ENCODE measurements at places on chromosomes 12 and 14.

- DNase-seq = no peak
Observed at GRCh38 chr14:32468955-32469354, 139.9 kb downstream of the AKAP6 start.

- no peak for DNase-seq
Observed at GRCh38 chr12:93016752-93017350, 87.8 kb upstream of the EEA1 start.

GRCh38 chr12:7431993-7432685, 11.8 kb downstream of the CD163L1 start:
- DNase-seq = no peak

DNA sequence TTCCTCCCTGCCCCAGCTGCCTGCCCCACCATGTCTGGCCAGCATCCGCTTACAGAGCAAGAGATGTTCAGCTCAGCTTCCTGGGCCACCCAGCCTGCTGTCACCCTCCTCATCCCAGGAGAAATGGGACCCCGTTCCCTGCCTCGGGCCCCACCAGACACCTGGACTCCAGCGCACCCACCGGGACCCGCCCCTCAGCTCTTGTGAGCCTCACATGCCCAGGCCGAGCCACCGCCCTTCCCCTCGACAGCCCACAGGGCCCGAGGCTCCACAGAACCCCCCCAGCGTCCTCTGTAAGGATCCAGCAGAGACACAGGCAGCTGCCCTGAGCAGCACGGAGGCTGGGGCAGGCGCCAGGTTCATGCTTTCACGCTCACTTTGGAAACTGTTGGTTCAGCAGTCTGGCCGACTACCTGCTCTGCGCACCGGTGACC, 18.4 kb upstream of the C14orf180 start:
- no peak for DNase-seq

- DNase-seq = no peak
Observed at GRCh38 chr12:109308534-109309380, at the start of gene FOXN4. Gene FOXN4 (minus strand): TSS chr12:109309284. CDS start chr12:109308321, 963 bp downstream.

DNA sequence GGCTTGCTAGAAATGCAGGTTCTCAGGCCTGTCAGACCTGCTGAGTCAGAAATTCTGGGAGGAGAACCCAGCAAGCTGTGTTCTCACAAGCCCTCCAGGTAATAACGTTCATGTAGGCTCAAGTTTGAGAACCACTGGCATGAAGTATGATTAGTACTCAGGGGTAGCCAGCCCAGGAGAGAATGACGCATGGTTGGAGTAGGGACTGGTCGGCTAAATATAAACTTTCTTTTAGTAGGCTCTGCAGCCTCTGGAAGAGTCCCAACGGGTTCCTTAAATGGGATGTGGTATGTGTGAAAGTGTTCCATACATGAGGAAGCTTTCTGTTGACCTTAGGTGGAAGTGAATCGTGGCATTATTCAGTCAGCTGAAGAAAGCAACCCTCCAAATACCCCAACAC, 209.3 kb downstream of the SLC41A2 start:
- no peak for DNase-seq

- DNase-seq = no peak
Observed at GRCh38 chr12:21683115-21683514, 25.5 kb upstream of the LDHB start.

DNA sequence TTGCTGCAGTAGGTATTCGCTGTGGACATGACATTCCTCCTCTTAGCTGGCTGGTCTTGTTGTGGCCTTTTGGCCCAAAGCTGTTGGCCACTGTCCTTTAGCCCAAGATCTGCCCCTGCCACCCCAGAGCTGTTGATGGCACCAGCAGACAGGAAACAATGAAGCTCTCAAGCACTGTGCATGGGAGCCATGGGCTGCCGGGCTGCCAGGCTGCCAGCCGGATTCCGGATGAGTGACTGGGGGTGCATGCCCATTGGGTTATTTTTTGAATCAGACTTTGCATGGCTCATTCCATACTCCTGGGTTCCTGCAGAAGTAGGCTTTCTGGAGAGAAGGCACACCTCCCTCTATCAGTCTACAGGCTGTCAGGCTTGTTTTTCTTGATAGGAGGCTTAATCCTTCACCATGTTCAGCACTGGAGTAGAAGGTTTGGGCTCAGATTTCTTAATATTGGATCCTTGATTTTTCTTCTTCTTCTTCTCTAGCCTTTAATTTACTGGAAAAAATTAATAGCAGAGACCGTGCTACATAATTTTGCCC, 32.4 kb downstream of the MAX start:
- DNase-seq = no peak

DNA sequence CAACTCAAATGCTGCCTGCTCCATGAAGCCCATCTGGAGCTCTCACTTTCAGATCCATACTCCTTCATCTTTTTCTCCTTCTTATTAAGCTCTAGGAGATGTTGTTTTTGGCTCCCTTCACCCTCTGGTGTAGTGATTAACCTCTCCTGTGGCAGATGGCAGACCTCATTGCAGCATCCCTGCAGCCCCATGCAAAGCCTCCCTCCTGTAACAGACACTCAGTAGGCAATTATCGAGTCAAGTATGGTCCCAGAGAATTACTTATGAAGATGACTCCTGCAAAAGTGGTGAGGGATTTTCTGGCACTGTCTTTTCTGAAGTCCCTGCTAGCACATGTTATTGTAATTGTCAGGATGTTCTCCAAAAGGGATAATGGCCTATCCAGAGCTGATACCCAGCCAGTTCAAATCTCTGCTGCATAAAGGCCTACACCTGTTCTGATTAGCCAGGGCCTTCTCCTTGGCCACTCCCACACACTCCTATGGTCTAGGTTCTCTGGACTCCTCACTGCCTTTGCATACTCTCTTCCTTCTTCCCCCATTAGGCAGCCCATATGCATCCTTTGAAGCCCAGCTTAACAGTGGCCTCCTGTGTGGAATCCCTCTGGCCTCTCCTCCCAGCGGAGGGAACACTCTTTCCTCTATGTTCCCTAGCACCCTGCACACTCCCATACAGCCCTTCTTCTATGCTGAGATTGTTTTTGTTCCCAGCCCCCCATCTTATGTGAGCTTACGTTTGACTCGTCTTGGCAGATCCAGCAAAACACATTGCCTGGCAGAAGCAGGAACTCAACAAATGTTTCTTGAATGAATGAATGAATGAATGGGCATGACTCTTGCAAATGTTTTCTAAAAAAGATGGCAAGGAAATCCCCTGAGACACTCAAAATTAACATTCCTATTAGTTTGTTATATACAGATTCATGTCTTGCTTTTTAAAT, 43.9 kb upstream of the MDM1 start:
- no peak for DNase-seq

DNA sequence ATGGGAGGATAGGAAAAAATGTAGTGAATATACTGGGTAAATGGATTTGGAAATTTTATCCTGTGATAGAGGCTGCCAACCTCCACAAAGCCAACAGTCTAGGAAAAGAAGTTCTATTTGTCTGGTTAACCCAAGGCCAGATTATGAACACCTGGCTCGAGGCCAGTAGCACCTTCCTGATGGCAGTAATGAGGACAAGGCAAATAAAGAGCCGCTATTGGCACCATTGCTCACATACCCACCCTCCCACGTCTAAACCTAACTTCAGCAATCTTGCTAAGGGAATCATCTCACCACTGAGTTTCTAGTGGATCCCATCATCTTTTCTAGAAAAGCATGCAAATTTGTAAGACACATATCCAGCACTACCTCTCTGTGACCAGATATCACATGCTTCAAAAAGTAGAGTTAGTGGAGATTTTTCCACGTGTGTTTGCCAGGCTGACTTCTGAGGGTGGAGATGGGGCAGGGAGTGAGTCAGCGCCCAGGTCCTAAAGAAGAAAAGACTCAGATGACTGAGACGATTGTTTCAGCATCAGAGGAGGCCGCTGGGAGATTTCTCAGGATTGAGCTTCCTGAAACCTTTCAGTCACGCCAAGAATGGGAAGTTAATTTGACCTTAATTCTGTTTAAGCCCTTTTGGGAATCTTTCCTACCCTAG, 362.9 kb downstream of the EMP1 start:
- DNase-seq = no peak

GRCh38 chr12:52156311-52156710, 35.5 kb downstream of the KRT80 start:
- no peak for DNase-seq

DNA sequence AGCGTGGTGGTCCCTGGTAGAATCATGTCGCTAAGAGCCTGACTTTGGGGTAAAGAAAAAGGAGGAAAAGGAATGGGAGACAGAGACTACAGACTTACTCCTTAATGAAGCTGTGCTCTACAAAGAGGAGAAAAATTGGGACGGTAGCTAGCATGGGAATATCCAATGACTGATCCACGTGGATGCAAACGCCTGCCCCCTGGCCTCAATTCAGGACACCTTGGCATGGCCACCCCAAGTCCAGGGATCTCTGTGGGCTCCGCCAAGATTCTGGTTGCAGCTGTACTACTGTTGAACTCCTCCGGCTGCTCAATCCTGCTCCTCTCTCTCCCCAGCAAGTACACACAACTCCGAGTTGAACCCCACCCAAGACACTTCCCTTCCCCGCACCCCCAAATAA, 70.5 kb upstream of the DIO3 start:
- no peak for DNase-seq

- no peak for DNase-seq
Observed at GRCh38 chr14:41810362-41810761, 203.7 kb downstream of the LRFN5 start.

DNA sequence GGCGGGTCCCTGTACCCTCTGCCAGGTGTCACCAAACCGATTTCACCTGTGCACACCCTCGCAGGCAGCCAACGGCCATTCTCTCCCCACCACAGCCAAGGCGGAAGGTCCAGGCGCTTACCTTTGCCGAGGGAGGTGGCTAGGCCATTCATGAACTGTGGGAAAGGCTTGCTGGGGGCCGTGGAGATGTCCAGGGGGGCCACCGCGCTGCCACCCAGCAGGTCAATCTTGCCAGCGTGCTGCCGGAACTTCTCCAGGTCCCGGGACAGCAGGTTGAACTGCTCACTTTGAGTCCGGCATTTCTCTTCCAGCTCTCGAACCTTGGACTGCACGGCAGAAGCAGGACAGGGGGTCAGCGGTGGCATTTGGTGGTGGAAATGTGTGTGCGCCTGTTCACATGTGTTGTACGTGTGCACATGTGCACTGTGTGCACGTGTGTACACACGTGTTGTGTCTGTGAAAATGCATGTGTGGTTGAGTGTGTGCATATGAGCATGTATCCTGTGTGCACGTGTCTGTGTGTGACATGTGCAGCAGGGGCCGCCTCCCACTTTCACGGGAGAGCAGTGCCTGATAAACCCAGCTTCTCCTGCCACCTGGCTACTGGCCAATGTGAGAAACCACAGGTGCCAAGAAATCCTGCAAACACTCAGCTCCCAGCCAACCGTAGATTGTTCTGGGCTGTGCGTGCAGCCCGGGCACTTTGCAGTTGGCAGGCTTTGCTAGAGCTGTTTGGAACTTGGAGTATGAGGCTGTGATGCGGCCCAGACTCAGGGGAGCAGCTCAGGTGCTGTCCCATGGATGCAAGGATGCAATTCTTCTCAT, 118.9 kb downstream of the PIWIL1 start:
- no peak for DNase-seq

Measured in stimulated activated CD8-positive, alpha-beta memory T cell treated with anti-CD3 and anti-CD28 coated beads, Interleukin-4, amount 100 ng/mL, for 24 hours (primary cell).